Activated naive CD4-positive, alpha-beta T cell treated with anti-CD3 and anti-CD28 coated beads, Interleukin-2, amount 10 ng/mL, durations not matched to agents 7 days and 5 days (primary cell): ENCODE measurements at places on chromosomes 16 and 17.

DNA sequence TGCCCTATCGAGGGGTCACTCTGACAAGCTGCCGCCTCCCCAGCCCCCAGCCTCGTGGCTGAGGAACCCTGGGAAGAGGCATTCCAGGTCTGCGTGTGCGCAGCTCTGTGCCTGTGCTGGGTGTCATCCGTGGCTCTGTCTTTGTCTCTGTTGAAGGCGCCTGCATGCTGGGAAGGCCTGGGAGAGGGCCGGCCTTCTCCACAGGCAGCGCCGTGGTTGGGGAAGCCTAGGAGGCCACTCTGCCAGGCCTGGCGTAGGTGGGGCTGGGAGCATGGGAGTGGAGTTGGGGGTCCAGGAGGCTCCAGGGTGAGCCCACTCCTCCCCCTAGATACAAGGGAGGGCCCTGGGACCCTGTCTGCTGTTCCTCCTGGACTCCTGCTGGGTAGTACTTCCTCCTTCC, 3.3 kb downstream of the NHERF2 start:
- no peak for DNase-seq

DNA sequence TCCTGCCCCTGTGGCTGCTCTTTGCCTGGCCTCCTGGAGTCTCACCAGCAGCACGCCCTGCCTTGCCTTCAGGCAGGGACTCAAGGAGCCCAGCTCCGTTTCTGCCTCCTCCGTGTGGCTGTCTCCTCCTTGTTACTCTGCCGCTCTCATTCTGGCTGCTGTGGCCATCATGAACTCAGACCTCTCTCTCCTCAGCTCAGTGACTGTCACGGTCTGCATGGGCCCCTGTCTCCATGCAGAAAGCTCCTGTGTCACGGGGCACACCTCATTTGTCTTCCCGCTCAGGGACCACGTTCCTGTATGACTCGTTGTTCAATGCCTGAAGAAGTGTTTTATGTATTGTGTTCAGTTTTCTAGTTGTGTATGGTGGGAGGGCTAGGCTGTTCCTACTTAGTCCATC, 25.3 kb downstream of the RPTOR start:
- no peak for DNase-seq

GRCh38 chr16:81583893-81584631, 139.5 kb downstream of the CMIP start:
- no peak for DNase-seq

DNA sequence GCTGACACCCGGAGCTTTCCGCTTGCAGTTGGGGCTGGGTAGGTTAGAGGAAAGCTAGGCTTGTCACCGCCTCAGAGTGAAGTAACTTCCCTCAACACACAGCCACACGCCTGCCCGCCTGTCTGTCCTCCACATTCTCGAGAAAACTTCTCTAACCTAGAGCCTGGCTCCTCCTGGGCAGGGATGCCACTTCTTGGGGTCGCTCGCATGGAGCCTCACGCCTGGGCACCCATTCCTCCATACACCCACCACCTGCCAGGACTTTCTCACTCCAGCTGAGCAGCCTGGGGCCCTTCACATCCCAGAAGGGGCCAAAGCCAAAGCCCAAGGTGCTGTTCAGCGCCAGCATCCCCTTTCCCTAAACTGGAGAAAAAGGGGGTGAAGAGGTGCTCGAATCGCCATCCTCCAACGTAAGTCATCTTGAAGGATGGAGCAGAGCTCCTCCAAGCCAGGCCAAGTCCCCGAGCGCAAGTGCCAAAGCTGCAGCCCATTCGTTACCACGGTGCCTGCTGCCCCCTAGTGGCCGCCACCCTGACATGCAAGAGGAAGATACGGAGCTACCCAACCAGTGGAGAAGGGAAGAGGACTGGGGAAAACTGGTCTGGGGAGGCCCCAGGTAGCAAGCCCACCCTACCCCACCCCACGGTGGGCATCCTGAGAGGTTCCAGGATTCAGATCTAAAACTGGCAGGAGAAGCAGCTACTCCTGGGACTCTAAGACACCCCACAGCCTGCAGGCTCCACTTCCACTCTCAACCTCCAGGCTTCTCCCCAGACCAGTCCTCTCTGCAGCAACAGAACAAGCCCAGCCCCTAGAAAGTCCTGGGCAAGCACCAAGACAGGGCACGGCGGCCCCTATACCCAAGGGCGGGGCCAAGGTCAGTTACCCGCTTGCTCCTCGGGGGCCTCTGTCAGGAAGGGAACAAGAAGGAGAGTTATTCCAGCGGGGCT, 63.1 kb downstream of the MYO18A start:
- DNase-seq: peak; percentile 84

DNA sequence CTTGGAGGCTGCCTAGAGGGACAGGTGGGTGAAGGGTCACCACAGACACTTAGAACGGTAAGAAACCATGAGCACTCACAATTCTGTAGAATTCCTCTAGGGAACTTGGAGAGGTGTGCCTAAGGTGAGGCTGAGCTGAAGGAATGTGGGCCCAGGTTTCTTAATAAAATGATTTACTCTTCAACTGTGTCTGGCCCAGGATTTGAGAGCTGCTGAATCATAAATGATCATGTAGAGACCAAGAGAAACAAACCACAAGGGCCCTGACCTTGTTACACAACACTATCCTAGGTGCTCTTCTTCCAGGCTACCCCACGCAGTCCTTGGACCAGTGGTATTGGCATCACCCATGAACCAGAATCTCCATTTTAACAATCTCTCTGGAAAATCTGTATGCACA, 27.7 kb downstream of the ZNF18 start:
- DNase-seq: no peak

GRCh38 chr17:17445925-17446665, 30.7 kb upstream of the MED9 start:
- no peak for DNase-seq

GRCh38 chr17:19460700-19461099, 49.7 kb downstream of the RNF112 start:
- no peak for DNase-seq

GRCh38 chr16:10078541-10078949, 103.7 kb downstream of the GRIN2A start:
- DNase-seq: no peak

- no peak for DNase-seq
These were observed 113.4 kb upstream of the SEC14L1 start for GRCh38 chr17:77027271-77027889.

GRCh38 chr16:4529085-4530060, 9.2 kb downstream of the CDIP1 start:
- peak; percentile 38 for DNase-seq

- no peak for DNase-seq
These were observed 142.4 kb upstream of the NOL11 start for GRCh38 chr17:67575325-67575724.

GRCh38 chr16:87192452-87193073, 124.6 kb downstream of the C16orf95 start:
- DNase-seq: no peak

DNA sequence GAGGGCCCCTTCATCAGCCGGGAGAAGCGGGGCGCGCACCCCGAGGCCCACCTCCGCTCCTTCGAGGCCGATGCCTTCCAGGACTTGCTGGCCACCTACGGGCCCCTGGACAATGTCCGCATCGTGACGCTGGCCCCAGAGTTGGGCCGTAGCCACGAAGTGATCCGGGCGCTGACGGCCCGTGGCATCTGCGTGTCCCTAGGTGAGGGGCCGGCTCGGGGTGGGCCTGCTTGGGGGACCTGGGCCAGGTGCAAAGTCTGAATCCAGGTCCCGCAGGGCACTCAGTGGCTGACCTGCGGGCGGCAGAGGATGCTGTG, 3.5 kb downstream of the CEMP1 start:
- no peak for DNase-seq

DNA sequence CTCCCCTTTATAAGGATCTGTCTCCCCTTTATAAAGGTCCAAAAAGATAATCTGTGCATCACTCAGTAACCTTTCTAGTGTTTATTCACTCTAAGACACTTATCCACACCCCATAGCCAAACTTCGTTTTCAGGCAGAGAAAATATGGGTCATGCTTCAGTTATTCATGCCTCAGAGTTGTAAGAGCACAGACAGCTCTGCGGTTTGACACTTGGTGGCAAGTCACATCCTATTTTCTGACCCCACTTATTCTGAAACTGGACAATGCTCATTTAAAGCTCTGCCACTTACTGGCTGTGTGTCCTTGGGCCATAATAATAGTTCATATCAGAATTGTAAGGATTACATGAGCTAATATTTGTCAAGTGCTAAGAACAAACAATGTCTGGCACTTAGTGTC, 2.0 kb upstream of the KRTAP2-1 start:
- DNase-seq: no peak

GRCh38 chr17:42571435-42572225, 4.7 kb downstream of the MLX start:
- DNase-seq: no peak

- peak; percentile 70 for DNase-seq
These were observed 53.2 kb downstream of the SMG6 start for GRCh38 chr17:2250140-2251095.

- no peak for DNase-seq
These were observed 199.9 kb upstream of the COX10 start for GRCh38 chr17:13869331-13869940.

DNA sequence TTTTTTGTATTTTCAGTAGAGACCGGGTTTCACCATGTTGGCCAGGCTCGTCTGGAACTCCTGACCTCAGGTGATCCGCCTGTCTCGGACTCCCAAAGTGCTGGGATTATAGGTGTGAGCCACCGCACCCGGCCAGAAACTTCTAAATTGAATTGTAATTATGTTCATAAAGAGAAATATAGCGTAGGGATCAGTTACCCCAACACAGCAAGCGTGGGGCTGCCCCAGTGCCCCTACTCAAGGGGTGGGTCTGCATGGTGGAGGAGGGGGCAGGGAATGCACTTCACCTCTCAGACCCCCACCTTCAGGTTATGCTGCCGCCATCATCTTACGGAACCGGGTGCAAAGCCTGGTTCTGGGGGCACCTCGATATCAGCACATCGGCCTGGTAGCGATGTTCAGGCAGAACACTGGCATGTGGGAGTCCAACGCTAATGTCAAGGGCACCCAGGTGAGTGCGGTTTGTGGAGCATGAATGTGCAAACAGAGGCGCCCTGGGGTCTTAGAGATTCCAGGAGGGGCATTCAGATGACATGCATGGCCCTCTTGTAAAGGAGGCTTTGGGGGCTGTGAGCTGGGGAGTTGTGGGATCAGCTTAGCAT, 18.0 kb downstream of the ITGAM start:
- no peak for DNase-seq

GRCh38 chr17:72692676-72693075, 399.8 kb downstream of the SLC39A11 start:
- no peak for DNase-seq

DNA sequence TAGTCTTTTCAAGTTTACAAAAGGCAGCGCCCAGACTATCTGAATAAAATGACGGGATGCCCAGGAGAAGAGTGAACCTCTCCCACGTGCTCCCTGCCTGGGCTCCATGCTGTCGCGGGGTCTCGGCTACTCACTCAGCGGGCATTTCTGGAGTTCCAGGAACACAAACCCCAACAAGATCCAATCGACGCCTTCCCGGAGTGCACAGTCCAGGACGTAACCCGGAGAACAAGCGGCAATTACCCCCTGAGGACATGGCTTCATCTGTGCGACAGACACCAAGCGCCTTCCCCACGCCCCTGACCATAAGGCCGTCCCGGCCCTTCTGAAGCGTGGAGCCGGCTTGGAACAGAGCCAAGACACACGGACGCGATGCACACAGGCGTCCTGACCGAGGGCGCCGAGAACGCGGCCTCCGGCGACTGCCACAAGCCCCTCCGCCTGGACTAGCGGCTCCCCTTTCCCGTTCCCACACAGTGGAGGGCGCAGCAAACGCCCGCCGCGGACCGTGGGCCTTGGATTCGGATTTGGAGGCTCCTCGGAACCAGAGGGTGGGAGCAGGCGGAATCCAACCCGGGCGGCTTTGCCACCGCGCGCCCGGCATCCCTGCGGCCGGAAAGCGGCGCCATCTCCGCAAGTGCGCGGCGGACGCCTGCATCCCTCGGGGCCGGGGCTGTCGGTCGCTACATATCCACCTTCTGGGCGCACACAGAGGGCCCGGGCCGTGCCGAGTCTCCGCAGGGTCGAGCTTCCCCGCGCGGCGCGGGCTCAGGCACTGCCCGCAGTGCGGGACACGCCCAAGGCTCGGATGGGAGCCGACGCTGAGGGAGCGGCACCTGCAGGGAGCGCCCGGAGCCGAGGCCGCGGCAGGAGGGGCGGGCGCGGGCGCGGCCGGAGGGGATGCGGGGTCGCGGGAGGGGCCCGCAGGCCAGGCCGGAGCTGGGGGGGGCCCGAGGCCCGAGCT, 725 bp downstream of the ABCA3 start:
- DNase-seq: peak; percentile 63

DNA sequence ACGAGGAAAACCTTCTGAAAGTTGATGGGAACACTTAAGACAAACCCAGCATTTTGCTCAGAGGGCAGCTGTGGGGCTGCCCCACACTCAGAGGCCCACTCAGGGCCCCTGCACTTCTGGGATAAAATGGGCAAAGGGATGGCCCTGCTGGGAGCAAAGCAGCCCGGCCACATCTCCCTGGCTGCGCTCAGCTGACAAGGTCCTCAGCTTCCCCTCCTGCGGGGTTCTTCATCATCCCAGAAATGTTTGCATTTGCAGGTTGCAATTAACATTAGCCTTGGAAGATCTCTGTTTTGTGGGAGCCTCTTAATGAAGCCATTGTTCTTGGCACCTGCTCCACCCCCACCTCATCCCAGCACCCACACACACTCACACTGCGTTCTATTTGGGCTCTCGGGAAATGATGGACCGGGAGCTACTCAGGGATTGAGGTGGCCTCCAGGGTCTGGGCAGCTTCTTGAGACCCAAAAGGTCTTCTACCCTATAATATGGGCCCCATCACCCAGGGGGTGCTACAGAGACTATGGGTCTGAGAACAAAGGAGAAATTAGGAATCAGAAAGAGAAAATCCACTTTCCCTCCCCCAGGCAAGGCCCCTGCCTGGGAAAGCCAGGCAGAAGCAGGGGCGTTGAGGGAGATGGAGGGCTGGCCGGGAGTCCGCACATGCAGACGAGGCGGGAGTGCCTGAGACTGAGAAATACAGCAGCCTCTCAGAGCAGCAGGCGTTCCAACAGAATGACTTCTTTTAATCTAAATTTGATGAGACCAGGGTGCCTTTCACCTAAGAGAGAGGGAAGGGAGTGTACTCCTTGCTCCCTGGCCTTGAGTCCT, 53.7 kb upstream of the RPL38 start:
- no peak for DNase-seq

- no peak for DNase-seq
These were observed 2.0 kb downstream of the WSCD1 start for GRCh38 chr17:6072157-6072556.

GRCh38 chr17:19294443-19294842, 57.3 kb downstream of the EPN2 start:
- no peak for DNase-seq

- no peak for DNase-seq
These were observed 22.6 kb downstream of the ZNRF1 start for GRCh38 chr16:75021410-75021809.

GRCh38 chr16:77541165-77541564, 106.3 kb upstream of the ADAMTS18 start:
- no peak for DNase-seq
